ENCODE measurements at places on chromosomes 3 and 15. TPM values are rescaled to one million over a fixed set of nuclear protein-coding genes. Genes with fewer than 3 reads are reported as not detected.

The EFCAB12 gene
- not detected for total RNA-seq

The CCR9 gene
- not detected for total RNA-seq

The CCR3 gene
- total RNA-seq, result not detected

The ATP13A5 gene
- total RNA-seq, result not detected

- DNase-seq, result no peak
Measured at GRCh38 chr3:124234852-124235252, 242.9 kb upstream of the ROPN1 start.

The RTP1 gene
- total RNA-seq, result not detected

DNA sequence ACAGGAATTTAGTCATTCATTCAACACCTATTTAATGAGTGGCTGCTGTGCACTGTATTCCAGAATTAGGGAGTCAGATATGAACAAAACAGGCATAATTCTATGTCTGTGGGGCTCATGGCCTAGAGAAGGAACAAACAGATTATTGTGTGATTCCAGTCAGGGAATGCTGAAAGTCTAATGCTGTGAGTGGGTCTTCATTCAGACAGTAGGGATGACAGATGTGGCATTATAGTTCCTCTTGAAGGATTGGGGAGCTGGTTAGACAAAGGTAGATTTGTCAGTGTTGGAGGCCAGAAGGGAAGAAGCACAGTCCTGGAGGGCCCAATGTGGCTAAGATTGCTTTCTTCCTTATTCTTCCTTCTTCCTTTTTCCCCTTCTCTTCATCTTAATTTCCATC, 226.4 kb upstream of the EIF1B start:
- DNase-seq, result no peak

GRCh38 chr3:8482960-8483665, 18.5 kb upstream of the LMCD1 start:
- DNase-seq, result peak; percentile 97

The DNAH1 gene
- 3.4 TPM for total RNA-seq

The CACNA2D2 gene
- not detected for total RNA-seq

Measured in fibroblast of the aortic adventitia (primary cell).